ENCODE measurements at places on chromosomes 4 and X.

DNA sequence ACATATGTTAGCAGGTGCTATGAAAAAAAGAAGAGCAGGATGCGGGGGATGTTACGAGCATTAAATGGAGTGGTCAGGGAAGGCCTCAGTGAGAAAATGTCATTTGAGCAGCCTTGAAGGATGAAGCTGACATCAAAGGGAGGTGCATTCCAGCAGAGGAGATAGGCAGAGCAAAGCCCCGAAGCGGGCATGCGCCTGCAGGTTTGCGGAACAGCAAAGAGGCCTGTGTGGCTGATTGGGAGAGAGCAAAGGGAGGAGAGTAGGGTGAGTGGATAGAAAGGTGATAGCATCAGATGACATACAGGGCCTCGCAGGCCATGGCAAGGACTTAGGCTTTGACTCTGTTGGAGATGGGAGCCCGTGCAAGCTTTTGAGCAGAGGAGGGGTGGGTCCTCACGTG is 95.4 kb upstream of the GPR50 start:
- DNase-seq: no peak

- no peak for DNase-seq
Observed at GRCh38 chrX:72165551-72165950, 16.0 kb upstream of the PIN4 start.

DNA sequence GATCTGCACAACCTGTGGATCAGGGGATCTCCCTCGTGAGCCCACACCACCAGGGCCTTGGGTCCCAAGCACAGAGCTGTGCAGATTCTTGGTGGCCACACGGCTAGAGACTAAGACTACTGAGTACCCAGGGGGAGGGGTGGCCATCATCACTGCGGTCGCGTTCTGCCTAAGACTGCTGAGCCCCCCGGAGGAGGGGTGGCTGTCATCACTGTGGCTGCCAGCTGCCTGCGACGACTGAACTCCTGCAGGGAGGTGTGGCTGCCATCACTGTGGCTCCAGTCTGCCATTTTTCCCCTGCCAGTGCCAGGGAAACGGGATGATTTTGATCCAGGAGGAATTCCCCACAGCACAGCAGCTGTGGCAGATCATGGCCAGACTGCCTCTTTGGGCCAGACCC is 141.7 kb upstream of the SPANXB1 start:
- DNase-seq: no peak

- DNase-seq: no peak
Observed at GRCh38 chrX:30241724-30242415, at the start of gene MAGEB4. TSS of gene MAGEB4 (plus strand) at chrX:30242000. CDS start at chrX:30242136, 136 bp downstream.

GRCh38 chr4:82718162-82718940 is 80.2 kb downstream of the SCD5 start:
- no peak for DNase-seq

DNA sequence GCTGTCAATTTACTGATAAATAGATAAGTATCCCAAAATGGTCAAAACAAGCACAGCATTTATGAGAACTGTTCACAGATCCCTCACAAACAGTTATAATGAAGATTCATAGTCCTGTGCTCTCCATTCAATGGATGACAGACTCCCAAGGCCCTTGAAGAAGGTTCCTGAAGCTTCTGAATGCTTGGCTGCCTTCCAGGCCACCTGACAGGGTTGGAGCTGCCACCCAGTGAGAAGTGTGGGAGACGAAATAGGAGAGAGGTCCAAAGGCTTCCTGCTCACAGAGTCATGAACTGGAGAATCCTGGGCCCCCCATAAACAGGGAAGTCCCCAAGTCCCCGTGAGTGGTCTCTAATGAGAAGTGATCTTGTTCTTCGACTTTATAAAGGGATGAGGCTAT is 26.0 kb upstream of the ANXA3 start:
- DNase-seq: no peak

- DNase-seq: no peak
Observed at GRCh38 chr4:172628263-172628662, 540.3 kb upstream of the GALNT7 start.

DNA sequence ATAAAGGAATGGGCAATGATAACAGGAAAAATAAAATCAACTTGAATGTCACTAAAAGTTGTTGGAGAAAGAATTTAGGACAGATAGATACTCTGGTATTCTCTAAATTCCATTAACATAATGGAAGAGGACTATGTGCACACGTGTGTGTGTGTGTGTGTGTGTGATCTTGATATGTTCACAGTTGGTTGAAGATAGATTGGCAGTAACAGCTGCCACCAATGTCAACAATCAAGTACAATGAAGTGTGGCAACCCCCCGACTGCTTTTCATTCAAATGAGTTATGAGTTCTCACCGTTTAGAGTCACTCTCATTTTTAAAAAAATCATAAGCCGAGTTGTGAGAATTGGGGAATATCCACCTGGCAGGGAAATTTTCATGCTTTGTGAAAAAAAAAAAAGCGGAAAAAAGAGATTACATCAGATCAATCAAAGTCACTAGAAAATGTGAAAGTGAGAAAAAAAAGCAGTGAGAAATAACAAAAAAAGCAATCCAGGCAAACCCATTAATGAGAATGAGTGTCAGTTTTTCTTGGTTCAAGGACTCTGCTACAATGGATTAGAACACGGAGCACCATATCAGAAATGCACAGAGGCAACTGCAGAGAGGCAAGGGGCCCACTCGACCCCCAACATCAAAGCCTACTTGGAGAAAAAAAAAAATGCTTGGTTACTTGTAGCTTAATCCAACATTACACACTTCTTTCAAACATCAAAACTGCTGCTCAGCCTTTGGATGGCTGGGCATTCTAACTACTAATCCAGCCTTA is 414.9 kb upstream of the PITX2 start:
- no peak for DNase-seq

GRCh38 chr4:183254162-183254561 is 65.9 kb downstream of the CLDN22 start:
- no peak for DNase-seq

DNA sequence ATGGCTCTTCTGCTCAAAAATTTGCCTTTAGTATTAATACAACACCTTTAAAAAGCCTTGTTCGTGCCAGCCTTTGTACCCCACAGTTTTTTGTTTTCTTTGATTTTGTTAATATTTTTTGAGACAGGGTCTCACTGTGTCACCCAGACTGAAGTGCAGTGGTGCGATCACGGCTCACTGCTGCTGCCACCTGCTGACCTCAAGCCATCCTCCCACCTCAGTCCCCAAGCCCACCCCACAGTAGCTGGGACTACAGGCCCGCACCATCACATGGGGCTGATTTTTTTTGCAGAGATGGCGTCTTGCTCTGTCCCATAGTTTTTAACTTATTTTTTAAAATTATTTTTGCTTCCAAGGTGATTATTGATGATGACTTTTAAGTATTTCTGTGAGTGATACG is 134.0 kb downstream of the HTR2C start:
- DNase-seq: no peak

- DNase-seq: no peak
Observed at GRCh38 chr4:147303174-147303872, 177.6 kb upstream of the EDNRA start.

DNA sequence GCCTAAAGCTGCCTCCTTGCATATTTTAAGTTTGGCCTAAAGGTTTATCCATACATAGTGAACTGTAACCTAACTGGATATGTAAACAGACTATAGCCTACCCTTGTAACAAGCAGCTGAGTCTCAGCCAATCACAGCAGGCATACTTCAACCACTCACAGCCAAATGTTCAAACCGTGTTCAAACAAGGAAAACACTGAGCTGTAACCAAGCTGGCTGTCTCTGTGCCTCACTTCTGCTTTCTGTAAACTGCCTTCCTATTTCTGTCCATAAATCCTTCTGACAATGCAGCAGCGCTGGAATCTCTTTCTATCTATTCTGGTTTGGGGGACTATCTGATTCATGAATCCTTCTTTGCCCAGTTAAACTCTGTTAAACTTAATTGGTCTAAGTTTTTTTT is 16.4 kb downstream of the DSPP start:
- DNase-seq: no peak

GRCh38 chr4:183284965-183285364 is 35.1 kb downstream of the CLDN22 start:
- DNase-seq: no peak

GRCh38 chr4:7147661-7148310 is 44.6 kb upstream of the SORCS2 start:
- no peak for DNase-seq

DNA sequence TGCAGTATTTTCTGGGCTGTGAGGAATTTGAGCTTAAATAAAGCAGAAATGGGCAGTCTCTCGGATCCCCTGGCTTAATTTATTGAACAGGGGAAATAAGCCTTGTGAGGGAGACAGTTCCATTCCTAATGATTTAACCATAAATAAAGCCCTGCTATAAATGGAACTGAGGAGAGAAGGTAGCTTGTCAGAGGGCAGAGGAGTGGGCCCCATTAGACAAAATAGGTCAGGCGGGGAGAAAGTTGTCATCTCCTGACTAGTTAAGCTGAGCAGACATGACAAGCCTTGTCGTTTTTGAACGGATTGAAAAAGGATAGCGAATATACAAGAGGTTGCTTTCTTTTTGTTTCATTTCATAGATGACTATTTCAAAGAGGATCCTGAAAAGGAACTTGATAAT is 39.3 kb downstream of the SMPX start:
- DNase-seq: no peak
